Stimulated activated CD4-positive, alpha-beta T cell treated with anti-CD3 and anti-CD28 coated beads, TNF-alpha, amount 100 ng/mL, for 1 hour (primary cell): ENCODE measurements at places on chromosomes 2 and 18.

DNA sequence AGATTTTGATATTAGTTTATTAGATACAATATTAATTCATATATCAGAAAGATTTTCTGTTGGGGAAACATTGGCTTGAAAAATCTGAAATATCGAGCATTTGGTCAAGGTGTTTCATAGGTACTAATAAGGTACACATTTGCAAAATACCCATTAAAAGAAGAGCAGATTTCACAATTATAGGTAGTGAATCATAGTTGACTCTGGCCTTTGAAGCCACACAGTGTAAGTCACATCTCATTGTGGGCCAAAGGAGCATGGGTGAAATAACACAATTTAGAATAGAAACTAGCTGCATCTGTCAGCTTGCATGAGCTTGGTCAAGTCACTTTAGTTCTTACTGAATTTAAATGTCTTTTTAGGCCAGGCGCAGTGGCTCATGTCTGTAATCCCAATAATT is 4.9 kb downstream of the KDM3A start:
- DNase-seq, result no peak

DNA sequence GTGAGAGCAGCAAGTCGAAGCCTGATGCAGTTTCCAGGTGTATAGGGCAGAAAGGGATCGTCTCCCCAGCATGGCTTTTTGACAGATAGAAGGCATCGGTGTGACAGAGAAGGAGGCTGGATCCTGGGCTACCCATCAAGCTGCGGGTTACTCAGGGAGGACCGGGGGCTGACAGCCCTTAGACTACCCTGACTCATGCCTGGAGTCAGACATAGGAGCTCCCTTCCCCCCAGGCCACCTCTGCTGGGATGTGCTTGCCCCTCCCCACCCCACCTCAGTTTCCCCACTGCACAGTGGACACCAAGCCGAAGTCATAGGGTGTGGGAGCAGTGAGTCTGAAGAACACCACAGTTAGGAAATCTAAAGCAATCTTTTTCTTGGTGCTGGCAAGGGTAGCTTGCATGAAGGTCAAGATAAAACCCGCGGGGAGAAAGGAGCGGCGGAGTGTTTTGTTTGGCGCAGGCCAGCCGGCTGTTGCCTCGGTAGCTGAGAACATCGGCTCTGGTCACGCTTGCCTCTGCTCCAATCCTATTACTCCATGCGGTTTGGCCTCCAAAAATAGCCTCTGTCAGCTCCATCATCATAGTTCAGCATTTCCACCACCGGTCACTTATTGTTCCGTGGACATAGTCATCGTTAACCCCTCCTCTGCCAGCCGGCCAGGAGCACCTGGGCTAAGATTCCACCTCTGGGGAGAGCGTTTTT is 169.2 kb upstream of the GLI2 start:
- DNase-seq, result no peak

GRCh38 chr2:203647579-203647978 is 58.9 kb upstream of the CD28 start:
- no peak for DNase-seq

DNA sequence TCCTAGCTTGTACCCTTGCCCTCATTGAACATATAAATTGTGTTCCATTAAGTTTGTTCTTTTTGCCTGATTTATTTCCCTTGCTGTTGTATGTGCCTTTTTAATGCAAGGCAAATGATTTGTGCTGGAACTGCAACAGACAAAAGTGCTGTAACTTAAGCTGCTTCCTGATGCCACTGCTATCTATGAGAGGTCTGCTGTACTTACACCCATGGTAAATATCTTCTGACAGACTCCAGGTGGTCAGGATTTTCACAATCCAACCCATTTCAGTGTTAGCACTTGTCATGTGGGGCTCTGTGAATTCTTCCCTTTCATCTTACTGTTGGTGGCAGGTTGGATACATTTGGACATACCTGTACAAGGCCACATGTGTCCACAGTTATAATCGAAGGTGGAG is 63.5 kb downstream of the ARHGAP15 start:
- no peak for DNase-seq

GRCh38 chr2:109659396-109660045 is 45.4 kb downstream of the SOWAHC start:
- DNase-seq, result no peak

DNA sequence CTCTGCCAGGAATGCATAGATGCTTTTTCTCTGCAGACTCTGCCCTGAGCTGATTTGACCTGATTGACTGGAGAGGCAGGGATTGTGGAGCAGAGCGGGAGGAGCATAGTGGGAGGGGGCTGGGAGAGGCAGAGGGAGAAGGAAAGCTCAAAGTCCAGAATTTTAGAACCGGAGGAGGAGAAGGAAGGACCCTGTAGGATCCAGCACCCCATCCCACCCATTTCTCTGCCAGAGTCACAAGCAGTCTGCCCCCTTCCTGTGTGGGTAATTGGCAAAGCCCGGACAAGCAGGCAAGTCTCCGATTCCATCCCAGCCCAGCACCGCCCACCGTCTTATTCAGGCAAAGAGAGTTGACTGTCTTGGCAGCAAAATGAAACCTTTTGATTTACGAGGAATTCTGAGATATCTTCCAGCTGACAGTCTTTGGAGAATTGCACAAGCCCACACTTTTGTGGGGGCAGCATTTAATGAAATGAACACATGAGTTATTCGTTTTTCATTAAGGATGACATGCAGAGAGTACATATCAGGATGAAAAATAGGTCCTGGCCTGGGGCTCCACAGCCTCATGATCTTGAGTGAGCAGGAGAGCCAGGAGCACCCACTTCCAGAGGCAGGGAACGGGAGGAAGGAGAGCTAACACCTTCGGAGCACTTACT is 103.1 kb downstream of the MCFD2 start:
- DNase-seq, result no peak

DNA sequence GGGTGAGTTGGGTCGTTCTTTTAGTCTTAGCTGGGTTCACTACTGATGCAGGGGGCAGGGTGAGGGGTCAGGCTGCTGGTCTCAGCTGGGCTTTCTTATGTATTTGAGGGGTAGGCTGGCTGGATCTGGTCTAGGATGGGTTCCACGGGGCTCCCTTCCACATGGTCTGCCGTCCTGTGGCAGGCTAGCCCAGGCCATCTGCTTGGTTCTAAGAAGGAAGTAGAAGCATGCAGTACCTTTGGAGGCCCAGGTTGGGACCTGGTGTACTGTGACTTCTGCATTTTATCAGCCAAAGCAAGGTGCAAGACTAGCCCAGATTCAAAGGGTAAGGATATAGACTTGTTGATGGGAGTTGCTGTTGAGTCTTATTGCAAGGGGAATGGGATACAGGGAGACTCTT is 35.5 kb upstream of the MGAT5 start:
- DNase-seq, result no peak

DNA sequence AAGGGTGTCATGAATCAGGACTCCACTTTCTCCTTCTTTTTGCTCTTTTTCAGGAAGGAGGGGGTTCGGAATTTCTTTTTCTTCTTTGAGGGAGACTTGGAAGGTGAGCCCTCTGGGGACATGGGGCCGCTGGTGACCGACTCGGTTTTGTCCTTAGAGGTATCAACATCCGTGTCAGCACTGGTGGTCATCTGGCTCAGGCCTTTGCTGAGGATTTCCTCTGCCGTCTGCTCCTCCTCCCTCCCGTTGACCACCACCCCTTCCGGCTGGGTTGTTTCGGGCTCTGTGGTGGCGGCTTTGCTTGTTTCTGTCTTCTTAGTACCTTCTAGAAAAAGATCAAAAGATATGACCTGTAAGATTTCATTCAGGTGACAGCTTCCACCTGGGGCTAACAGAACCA is 104.6 kb downstream of the ADD2 start:
- no peak for DNase-seq

GRCh38 chr18:34738175-34738894 is 28.2 kb downstream of the DTNA start:
- no peak for DNase-seq

- DNase-seq, result no peak
Observed at GRCh38 chr2:156800781-156801361, 364.7 kb downstream of the GPD2 start.

GRCh38 chr18:26422472-26423162 is 125.7 kb downstream of the KCTD1 start:
- DNase-seq, result no peak

- no peak for DNase-seq
Observed at GRCh38 chr2:43435746-43436145, 160.1 kb downstream of the THADA start.

GRCh38 chr2:9702604-9703084 is 71.8 kb upstream of the YWHAQ start:
- DNase-seq, result no peak

DNA sequence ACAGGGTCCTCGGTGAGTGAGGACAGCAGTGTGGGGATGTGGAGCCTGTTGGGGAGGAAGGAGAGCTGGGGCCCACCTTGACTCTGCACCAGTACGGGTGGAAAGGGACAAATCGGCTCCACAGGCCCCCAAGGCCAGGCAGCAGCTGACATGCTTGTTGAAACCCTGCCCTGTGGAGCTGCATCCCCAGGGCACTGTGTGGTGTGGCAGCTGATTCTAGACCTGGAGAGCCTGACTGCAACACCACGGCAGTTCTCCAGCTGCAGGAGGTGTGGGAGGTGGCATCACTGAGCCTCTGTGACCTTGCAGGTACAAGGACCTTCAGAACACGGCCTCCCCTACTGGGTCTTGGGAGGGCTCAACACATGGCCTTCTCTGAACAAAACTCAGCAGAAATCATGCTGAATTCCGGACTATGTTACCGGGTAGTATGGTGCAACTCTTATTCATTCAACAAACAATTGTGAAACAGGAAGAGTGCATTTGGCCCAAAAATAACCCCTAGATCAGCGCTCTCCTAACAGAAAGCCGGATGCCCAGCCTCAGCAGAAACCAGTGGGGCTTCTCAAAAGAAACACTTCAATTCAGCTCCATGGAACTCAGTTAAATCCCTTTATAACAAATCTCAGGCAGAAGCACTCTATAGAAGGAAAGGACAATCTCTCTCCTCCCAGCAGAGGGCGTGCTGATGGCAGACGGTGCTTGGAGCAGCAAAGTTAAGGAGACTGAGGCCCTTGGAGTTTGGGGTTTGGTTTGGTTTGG is 104.4 kb upstream of the SALL3 start:
- DNase-seq, result no peak

- no peak for DNase-seq
Observed at GRCh38 chr2:186569897-186570296, 20.0 kb upstream of the ITGAV start.

DNA sequence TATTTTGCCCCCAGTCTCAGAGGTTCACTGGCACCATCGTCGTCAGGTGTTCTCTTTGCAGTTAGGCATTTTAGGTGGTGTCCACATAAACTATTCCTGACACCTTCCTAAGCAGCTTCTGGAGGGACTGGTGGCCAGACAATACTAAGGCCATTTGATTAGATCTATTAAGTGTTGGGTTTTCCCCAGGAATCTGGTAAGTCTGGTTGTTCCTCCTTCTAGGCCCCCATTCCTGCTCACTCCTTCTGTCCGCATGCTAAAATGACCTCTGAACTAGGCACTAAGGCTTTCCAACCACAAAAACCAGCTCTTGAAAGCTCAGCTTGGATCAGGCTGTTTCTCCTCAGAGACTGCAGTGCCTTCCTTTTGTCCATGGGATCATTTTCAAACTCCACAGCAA is 100.7 kb downstream of the MGAT5 start:
- no peak for DNase-seq

- DNase-seq, result no peak
Observed at GRCh38 chr2:127961729-127962128, 66.1 kb downstream of the SAP130 start.

DNA sequence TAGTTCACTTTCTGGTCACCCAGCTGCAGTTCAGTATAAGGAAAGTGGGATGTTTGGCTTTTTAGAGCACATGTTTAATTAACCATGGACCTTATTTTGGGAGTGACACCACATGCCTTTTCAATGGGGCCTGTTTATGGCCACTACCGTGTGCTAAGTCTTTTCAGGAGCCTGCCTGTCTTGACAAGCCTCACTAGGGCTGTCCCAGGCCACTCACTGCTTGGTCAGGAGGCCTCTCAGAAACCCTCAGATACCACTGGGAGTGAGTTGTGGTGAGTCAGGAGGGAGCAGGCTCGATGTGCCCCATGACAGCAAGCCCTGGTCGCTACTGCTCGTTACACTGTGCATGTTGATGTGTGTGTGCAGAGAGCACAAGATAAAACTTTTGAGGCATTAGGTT is 123.0 kb downstream of the MAP4K4 start:
- DNase-seq, result no peak

GRCh38 chr2:36476411-36476810 is 120.8 kb downstream of the CRIM1 start:
- DNase-seq, result no peak

DNA sequence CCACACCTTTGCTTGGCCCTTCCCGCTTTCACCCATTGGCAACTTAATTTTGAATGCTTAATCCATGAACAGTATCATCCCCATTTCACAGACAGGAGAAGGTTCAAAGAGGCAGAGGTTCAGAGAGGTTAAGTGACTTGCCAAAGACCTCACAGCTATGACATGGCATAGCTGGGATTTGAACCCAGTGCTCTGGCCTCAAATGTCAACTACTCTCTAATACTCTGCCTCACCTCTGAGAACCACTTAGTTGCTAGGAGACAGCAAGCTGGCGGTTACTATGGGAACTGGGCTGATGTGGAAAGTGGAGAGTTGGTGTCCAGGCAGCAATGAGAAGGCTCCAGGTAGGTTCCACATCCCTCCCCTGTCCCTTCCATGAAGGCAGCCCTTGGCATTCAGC is 15.8 kb upstream of the PRSS56 start:
- no peak for DNase-seq

DNA sequence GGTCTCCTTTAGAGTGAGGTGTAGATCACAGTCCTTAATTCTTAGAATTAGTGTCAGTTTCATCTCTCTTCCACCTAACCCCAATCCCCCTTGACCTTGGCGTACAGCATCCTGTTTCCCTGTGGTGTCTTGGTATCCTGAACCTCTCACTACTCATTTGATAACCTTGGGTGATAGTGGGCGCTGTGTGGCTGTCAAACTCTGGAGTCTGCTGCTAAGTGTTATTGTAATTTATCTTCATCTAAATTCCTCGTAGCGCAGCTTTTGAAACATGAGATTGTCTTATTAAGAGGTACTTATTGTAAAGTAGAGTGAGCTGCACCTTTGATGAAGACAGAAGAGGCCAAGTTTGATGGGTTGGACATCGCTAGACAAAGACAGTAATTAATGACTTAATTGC is 222.6 kb upstream of the SPRED2 start:
- no peak for DNase-seq

DNA sequence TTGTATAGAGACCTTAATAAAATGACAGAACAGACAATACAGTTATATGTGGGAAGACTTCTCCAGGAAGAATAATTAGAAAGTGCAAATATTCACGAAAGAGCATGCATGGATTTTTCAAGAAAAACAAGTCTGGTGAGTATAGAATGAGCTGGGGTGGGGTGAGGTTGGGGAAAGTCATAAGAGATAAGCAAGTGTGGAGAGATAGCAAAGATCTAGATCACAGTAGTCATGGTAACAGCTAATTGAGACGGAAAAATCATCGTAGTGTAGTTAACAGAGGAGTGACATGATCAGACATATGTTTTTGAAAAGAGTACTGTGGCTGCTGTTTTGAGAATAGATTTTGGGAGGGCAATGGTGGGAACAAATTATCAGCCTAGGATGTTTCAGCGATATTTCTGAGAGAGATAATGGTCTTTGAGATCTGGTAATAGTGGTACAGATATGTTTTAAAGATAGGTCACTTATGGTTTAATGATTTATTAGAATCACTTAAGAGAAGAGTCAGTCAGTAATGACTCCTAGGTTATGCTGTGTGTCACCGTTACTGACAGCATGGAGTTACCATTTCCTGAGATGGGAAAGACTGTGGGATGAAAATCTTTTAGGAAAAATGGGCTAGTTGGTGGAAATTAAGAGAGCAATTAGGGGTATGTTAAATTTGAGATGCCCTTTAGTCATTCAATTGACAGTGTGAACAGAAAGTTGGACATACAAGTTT is 248.5 kb upstream of the SLC8A1 start:
- no peak for DNase-seq

- no peak for DNase-seq
Observed at GRCh38 chr2:206471524-206472062, 28.3 kb downstream of the ADAM23 start.
